ENCODE measurements at places on chromosomes 2 and 18. TPM values are rescaled to one million over a fixed set of nuclear protein-coding genes. Genes with fewer than 3 reads are reported as not detected.
A peak's percentile ranks its signal among the peaks of the same experiment; 100 is the strongest.

GRCh38 chr2:30580391-30580790 is 133.3 kb downstream of the LCLAT1 start:
- no peak for DNase-seq
- no peaks in the 10 kb centered on the region for H3K36me3 ChIP-seq
- no peaks in the 10 kb centered on the region for H3K4me1 ChIP-seq
- no peaks in the 10 kb centered on the region for H3K27me3 ChIP-seq
- H3K4me3 ChIP-seq, result no peak overlapping the region
- no peak overlapping the region for H3K27ac ChIP-seq

- H3K36me3 ChIP-seq, result no peaks in the 10 kb centered on the region
- DNase-seq, result no peak
- H3K27me3 ChIP-seq, result no peaks in the 10 kb centered on the region
- H3K27ac ChIP-seq, result no peak overlapping the region
- no peaks in the 10 kb centered on the region for H3K4me1 ChIP-seq
- H3K4me3 ChIP-seq, result no peak overlapping the region
Measured at GRCh38 chr2:117875786-117876185, 61.3 kb downstream of the DDX18 start.

DNA sequence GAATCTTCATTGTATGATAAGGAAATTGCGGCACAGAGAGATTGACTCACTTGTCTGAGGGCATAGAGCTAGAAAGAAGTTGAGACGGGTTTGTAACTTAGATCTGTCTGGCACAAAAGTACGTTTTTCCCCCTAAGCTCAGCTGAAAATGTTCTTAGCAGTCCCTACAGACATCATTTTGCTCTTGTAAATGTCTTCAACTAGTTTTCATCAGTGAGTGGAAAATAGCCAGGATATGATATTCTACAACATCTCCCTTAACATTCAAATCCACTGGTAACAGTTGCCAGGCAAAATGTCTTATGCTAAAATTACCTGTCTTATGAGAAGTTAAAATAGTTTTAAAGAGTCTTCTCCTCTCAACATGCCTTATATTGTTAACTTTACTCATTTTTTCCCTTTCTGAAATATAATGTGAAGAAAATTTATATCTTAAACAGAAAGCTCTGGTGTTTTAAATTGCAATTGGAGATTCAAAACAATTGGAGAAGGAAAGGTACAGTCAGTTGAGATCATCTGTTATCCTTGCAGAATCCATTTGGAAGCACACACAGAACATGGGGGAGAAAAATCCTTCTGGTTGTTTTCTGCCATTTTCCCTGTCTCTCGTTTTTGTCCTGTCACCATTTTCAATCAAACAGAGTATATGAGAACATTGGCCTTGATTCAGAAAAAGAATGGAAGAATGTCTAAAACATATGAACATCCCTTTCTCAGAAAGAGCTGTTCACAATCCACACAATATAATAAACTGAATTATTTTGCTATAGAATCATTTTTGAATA is 255.0 kb downstream of the TRIB2 start:
- H3K27me3 ChIP-seq, result no peaks in the 10 kb centered on the region
- no peaks in the 10 kb centered on the region for H3K36me3 ChIP-seq
- no peak overlapping the region for H3K27ac ChIP-seq
- H3K4me1 ChIP-seq, result no peaks in the 10 kb centered on the region

DNA sequence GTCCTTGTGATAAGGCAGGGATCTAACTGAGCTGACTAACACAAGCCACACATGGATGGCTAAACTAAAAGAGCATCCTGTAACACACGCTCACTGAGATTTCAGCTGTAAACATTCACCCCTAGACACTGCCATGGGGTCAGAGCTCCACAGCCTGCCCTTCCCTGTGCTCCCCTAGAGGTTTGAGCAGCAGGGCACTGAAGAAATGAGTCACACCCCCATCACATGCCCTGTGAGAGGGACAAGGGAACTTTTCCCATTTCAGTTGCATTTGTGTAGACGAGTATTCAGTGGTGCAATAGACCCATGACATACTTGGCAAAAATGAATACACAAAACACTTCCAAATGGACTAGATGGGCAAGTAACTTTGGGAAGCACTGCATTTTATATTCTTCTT is 402.4 kb upstream of the LRRTM1 start:
- no peaks in the 10 kb centered on the region for H3K36me3 ChIP-seq
- no peak overlapping the region for H3K4me3 ChIP-seq
- no peak for DNase-seq
- no peak overlapping the region for H3K27ac ChIP-seq
- no peaks in the 10 kb centered on the region for H3K4me1 ChIP-seq
- no peaks in the 10 kb centered on the region for H3K27me3 ChIP-seq

DNA sequence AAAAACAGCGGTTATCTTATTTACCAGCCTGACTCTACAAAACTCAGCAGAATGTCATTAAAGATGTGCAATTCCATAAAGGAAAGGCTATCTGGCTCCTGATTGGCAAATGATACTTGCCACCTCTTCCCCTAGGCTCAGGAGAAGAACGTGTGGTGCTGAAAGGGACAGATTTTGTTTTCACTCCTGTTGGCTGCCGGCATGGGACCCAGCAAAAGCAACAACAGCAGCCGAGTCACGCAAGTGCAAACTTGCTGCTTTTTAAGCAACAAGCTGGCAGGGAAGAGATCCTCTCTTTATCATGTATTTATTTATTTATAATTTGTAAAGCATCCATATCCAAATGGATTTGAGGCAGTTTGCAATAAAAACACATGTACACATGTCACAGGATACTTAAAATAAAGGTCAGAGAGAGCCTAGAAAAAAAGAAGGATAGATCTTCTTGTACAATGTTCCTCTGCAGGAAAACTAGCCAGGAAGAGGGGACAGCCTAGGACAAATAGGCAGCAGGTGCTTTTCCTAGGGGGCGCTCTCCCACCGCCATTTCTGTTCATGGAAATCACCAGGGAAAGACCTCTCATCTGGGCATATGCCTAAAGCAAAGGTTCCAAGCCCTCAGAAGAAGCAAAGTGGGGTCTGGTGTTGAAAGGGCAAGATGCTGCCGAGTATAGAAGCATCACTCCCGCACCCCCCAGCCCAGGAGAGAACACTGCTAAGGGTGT is 799.3 kb downstream of the BCL11A start:
- H3K4me1 ChIP-seq, result peaks cover 5% of the 10 kb centered on the region
- H3K27me3 ChIP-seq, result no peaks in the 10 kb centered on the region
- DNase-seq, result peak; percentile 33
- no peak overlapping the region for H3K4me3 ChIP-seq
- H3K36me3 ChIP-seq, result no peaks in the 10 kb centered on the region

DNA sequence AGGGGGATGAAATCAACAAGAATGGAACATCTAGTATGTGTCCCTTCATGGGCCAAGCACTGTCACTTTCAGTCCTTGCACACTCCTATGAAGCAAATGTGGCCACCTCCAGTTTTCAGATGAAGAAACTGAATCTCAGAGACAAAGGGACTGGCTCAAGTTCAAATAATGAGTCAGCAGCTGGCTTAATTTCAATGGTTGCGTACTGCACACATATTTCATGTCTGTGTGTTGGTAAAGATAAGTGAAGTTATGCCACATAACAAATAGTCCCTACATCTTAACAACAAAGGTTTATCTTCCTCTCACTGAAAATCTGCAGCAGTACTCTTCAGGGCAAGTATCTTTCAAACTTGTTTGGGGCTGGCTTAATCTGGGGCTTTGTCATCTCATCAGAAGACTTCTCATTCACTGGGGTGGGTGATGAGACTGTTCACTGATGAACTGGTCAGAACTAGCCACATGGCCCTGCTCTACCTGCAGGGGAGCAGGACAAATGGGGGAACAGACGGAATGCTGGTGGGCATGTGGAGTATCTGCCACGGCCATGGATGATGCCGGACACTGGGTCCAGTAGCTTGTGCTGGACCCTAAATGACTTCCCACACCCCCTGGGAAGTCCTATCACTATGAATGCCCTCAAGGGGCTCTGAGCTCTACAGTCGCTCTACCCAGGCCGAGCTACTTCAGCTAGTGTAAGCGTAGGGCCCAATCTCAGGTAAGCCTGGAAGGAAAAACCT is 263.2 kb downstream of the CYP26B1 start:
- H3K4me3 ChIP-seq, result no peak overlapping the region
- no peak overlapping the region for H3K27ac ChIP-seq
- H3K27me3 ChIP-seq, result no peaks in the 10 kb centered on the region

DNA sequence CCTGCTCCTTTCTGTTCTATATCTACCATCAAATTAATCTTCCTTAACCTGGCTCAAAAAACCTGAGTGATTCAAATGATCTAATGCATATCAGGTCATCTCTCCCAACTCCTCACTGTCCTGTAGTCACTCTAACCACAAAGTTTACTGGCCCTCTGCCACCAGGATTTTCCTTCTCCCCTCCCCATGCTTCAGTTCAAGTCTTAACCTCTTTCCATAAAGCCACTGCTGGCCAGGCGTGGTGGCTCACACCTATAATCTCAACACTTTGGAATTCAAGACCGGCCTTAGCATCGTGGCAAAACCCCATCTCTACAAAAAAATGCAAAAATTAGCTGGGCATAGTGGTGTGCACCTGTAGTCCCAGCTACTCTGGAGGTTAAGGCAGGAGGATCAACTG is 7.5 kb upstream of the SP3 start:
- H3K27me3 ChIP-seq, result no peaks in the 10 kb centered on the region
- no peaks in the 10 kb centered on the region for H3K36me3 ChIP-seq
- no peak overlapping the region for H3K4me3 ChIP-seq
- no peak overlapping the region for H3K27ac ChIP-seq
- no peak for DNase-seq

DNA sequence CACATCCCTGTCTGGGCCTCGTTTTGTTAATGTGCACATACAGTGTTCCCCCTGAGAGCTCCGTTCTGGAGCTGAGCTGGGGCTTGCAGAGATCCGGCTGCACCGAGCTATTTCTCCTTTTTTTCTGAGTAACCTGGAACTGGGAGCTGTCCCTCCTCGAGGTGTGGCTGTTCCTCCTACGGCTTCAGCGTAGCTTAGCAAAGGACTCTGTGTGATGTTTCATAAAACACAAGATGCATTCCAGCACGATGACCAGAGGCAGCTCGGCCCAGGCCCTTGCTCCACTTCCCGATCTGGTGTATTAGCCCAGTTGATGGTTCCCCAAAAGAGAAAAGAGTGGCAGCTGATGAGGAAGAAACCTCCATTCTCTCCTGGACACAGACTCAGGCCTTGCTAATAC is 103.0 kb downstream of the FAM210A start:
- no peak overlapping the region for H3K4me3 ChIP-seq
- H3K27me3 ChIP-seq, result no peaks in the 10 kb centered on the region
- peak; percentile 23 for DNase-seq
- H3K27ac ChIP-seq, result no peak overlapping the region
- H3K36me3 ChIP-seq, result no peaks in the 10 kb centered on the region

DNA sequence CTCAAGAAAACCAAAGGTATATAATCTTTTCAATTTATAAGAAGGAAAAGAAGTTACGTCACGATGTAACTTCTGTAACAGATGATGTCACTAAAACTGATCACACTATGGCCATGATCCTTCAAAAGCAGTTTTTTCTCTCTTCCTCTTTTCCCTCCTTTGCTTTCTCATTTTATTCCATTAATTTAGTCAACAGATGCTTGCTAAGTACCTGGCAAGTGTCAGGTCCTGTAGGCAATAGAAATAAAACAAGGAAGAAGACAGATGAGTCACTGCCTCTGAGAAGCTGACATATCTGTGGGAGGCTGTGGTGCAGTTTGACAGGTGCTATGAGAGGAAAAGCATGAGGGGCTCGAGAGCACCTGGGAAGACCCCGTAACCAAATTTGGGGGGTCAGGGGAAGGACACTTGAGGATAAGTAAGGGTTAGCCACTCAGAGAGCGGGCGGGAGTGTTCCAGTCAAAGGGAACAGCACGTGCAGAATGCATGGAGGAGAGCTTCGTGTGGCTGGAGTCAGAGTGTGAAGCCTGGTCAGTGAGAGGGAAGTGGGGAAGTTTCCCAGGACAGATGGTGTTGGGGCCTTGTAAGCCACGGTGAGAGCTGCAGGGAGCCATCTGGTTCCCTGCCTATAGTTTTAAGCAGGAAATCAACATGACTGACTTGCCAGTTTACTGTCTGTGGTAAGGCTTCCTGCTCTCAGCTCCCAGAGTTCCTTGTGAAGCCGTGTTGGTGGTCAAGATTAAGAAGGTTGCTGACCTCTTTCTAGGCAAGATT is 198.8 kb upstream of the FOSL2 start:
- H3K27me3 ChIP-seq, result no peaks in the 10 kb centered on the region
- H3K4me3 ChIP-seq, result no peak overlapping the region
- no peaks in the 10 kb centered on the region for H3K36me3 ChIP-seq
- no peak for DNase-seq

Gene NEU4
- total RNA-seq, result not detected

DNA sequence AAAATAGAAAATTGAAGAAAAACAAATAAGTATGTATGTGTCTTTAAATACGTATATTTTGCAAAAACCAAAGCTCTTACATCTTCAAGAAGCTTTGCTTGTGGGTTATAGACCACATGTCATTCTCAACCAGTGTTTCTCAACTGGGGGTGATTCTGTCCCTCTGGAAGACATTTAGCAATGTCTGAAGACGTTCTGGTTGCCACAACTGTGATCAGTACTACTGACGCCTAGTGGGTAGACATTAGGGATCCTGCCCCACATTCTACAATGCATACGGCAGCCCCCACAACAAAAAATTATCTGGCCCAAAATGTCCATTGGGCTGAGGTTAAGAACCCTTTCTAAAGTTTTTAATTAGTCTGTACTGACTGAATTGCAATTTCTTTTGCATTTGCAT is 48.4 kb downstream of the UNC50 start:
- no peaks in the 10 kb centered on the region for H3K36me3 ChIP-seq
- H3K27me3 ChIP-seq, result no peaks in the 10 kb centered on the region
- no peak for DNase-seq

DNA sequence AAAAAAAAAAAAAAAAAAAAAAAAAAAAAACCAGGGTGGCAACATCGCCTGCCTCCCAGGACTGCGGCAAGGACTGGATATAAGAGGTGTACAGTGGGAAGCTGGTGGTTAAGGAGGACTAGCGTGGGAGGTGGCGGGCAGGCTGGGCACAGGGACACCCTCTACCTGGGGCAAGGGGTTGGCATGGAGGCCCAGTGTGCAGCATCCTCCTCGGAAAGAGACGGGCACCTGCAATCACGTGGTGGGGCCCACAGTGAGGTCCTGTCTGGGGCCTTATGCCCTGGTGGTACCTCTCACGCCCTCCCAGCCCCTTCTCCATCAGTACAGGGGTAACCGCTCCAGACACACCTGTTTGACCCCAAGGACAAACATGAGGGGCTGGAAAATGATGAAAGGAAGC is 27.9 kb downstream of the PXDN start:
- H3K36me3 ChIP-seq, result no peaks in the 10 kb centered on the region
- no peak for DNase-seq
- H3K4me3 ChIP-seq, result no peak overlapping the region
- H3K27ac ChIP-seq, result no peak overlapping the region
- H3K27me3 ChIP-seq, result no peaks in the 10 kb centered on the region

Gene SERPINB3
- not detected for total RNA-seq
